ENCODE measurements at places on chromosomes 3 and 15. TPM values are rescaled to one million over a fixed set of nuclear protein-coding genes. Genes with fewer than 3 reads are reported as not detected.

GP9 gene
- not detected for total RNA-seq

PROK2 gene
- total RNA-seq, result not detected

- peaks cover 32% of the 10 kb centered on the region for H3K36me3 ChIP-seq
- no peaks in the 10 kb centered on the region for H3K27me3 ChIP-seq
- DNase-seq, result no peak
- peaks cover 4% of the 10 kb centered on the region for H3K4me1 ChIP-seq
Measured at GRCh38 chr15:39963786-39964185, 29.9 kb downstream of the EIF2AK4 start.

DNA sequence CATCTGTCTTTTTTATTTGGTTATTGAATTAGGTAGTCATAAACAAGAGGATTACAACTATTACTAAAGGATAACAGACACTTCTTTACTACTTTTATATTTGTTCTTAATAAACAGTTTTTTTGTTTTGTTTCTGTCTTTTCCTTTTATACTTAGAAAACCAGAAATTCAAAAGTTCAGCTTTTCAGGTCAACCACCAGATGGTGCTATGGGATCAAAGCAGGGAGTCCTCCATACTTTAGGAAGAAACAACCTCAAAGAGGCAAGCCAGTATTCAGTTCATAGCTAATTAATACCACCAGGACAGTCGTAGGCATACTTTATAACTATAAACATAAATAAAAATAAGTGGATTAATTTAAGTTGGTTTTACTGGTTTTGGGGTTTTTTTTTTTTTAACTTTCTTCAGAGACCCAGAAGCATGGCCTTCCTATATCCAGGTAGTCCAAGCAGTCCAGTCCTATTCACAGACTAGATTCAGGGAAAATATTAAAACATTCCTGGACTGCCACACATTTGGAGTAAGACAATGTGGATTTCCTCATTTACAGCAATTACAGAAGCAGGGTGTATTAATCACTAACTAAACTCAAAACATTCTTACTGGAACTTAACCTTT is 16.0 kb upstream of the EID1 start:
- no peak overlapping the region for H3K27ac ChIP-seq
- H3K27me3 ChIP-seq, result no peaks in the 10 kb centered on the region
- no peaks in the 10 kb centered on the region for H3K36me3 ChIP-seq
- H3K4me1 ChIP-seq, result peaks cover 32% of the 10 kb centered on the region

GRCh38 chr15:34102175-34102925 is 467 bp downstream of the PGBD4 start:
- H3K4me3 ChIP-seq, result peak overlapping the region; percentile 97
- peaks cover 4% of the 10 kb centered on the region for H3K36me3 ChIP-seq
- H3K4me1 ChIP-seq, result peaks cover 16% of the 10 kb centered on the region
- H3K27me3 ChIP-seq, result no peaks in the 10 kb centered on the region
- peak overlapping the region; percentile 98 for H3K27ac ChIP-seq

GRCh38 chr3:147630921-147631415 is 221.8 kb downstream of the ZIC1 start:
- H3K27me3 ChIP-seq, result no peaks in the 10 kb centered on the region
- no peak overlapping the region for H3K4me3 ChIP-seq

- no peaks in the 10 kb centered on the region for H3K27me3 ChIP-seq
- no peak for DNase-seq
- H3K36me3 ChIP-seq, result peaks cover 56% of the 10 kb centered on the region
- no peaks in the 10 kb centered on the region for H3K4me1 ChIP-seq
- no peak overlapping the region for H3K4me3 ChIP-seq
Measured at GRCh38 chr3:136336329-136337100, 86.4 kb downstream of the PCCB start.

DNA sequence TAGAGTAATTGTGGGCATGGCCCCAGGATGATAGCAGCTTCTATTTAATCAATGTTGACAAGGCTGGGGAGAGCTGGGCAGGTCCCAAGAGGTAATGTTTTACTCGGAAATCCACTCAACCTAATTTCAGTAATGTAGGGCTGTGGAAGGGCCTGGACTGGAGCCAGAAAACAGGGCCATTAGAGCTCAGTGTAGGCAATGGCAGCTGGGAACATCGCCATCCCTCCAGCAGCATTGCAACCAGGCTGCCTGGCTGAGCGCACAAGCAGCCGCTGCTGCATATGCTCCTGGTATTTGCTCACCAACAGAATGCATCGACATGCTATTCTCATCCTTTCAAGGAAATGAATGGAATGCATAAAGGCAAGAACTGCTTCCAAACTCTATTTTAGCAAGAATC is 90.0 kb downstream of the GAP43 start:
- no peaks in the 10 kb centered on the region for H3K36me3 ChIP-seq
- H3K4me1 ChIP-seq, result peaks cover 21% of the 10 kb centered on the region
- no peak for DNase-seq
- H3K27ac ChIP-seq, result no peak overlapping the region
- H3K27me3 ChIP-seq, result no peaks in the 10 kb centered on the region

- no peak overlapping the region for H3K27ac ChIP-seq
- no peak for DNase-seq
- no peak overlapping the region for H3K4me3 ChIP-seq
- no peaks in the 10 kb centered on the region for H3K4me1 ChIP-seq
- H3K36me3 ChIP-seq, result no peaks in the 10 kb centered on the region
Measured at GRCh38 chr3:109325109-109325508, 8.8 kb upstream of the DPPA2 start.
